ENCODE measurements at places on chromosomes 2 and 18.

- DNase-seq = no peak
Observed at GRCh38 chr18:10195529-10195928, 258.9 kb upstream of the APCDD1 start.

- no peak for DNase-seq
Observed at GRCh38 chr2:238523158-238524110, 96.7 kb downstream of the ASB1 start.

DNA sequence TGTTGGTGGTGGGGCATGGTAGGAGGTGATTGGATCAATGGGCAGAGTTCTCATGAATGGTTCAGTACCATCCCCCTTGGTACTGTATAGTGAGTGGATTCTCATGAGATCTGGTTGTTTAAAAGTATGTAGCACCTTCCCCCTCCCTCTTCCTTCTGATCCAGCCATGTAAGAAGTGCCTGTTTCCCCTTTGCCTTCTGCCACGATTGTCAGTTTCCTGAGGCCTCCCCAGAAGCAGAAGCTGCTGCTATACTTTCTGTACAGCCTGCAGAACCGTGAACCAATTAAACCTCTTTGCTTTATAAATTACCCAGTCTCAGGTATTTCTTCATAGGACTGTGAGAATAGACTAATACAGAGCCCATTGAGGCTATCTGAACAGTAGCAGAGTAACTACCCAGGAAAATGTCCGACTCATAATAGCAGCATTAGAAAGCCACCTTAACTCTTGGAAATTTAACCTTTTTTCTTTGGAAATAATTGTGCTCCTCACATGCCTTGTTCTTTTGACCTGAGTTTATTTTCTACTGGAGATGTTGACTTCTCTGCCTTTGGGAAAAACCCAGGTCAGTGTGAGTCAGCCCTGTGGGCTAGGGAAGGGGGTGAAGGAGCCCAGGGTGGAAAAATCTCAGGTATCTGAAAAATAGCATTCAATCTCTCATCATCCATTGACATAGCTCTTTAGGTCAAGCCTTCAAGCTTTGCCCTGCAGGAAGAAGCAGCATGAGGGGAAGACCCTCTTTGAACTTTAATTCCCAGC, 18.1 kb downstream of the CYP1B1 start:
- no peak for DNase-seq

GRCh38 chr2:70799706-70800105, 9.3 kb upstream of the FIGLA start:
- no peak for DNase-seq

GRCh38 chr18:7626922-7627440, 59.9 kb downstream of the PTPRM start:
- no peak for DNase-seq

DNA sequence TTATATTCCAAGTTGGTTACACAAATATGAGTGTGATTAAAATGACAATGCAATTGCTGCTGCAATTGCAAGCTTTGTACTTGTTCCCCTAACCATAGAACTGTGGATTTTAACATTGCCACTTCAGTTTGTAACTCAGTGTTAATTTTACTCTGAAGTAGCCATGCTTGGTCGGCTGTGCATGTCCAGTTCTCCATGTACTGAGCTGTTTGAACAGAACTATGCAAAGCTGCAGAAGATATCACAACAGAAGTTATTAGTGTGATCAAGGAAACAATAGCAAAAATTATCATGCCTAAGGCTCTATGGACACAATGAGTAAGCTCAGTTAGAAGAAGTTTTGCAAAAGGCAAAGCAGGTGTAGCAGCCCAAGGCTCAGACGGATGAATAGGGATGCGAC, 45.3 kb downstream of the CXCR4 start:
- DNase-seq = no peak

DNA sequence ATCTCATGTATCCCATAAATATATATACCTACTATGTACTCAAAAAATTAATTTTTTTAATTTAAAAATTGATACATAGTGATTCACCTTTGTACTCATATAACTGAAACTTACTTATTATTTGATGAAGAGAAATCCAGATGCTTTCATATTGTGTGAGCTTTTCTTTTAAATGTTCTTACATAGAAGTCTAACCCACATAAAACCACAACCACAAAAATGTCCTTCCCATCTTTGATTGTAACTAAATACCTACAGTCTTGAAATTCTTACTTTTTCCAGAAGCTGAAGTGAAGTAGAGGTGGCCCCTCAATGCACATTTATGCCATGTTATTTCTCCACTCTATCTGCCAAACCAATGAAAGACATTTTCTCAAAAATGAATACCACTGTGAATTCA, 117.9 kb upstream of the COL5A2 start:
- DNase-seq = no peak

- no peak for DNase-seq
Observed at GRCh38 chr2:204046145-204046544, 109.6 kb downstream of the ICOS start.

DNA sequence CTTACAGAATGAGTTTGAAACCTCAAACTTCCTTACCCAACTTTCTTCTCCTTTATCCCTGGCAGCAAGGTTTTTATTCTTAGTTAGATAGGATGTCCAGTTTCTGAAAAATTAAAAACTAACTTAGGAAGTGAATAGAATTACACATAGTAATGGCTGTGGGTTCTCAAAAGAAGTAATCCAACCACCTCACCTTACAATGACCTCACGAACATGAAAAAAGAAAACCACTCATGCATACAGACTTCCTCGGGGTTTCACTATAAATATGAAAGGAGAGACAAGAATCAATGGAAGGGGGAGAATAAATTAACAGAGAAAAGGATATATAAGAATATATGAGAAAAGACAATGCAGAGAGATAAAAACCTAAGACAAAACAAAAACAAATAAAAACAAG, 1044.3 kb upstream of the KLHL29 start:
- DNase-seq = no peak

GRCh38 chr2:237631007-237631785, 3.8 kb downstream of the LRRFIP1 start:
- DNase-seq = no peak

GRCh38 chr18:68181956-68182355, 533.0 kb downstream of the TMX3 start:
- DNase-seq = no peak

- DNase-seq = no peak
Observed at GRCh38 chr2:29361231-29361630, 246.0 kb downstream of the CLIP4 start.

GRCh38 chr2:67846370-67847070, 216.3 kb downstream of the C1D start:
- peak; percentile 92 for DNase-seq

- DNase-seq = no peak
Observed at GRCh38 chr18:35691625-35692024, 110.1 kb downstream of the GALNT1 start.

DNA sequence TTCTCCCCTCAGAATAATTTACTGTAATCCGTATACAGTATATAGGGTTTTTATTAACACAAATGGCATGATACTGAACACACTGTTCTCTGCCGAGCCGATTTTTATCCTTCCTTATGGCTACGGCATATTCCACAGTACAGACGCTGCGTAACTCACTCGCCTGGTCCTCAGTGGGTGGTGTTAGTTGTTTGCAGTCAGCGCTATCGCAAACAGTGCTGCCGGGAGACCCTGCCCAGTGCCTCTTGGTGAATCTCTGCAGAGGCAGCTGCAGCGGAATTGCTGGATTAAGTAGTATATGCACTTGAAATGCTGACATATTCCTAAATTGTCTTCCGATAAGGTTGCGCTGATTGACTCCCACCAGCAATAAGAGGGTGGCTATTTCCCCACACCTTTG, 73.9 kb downstream of the MARCO start:
- DNase-seq = no peak

DNA sequence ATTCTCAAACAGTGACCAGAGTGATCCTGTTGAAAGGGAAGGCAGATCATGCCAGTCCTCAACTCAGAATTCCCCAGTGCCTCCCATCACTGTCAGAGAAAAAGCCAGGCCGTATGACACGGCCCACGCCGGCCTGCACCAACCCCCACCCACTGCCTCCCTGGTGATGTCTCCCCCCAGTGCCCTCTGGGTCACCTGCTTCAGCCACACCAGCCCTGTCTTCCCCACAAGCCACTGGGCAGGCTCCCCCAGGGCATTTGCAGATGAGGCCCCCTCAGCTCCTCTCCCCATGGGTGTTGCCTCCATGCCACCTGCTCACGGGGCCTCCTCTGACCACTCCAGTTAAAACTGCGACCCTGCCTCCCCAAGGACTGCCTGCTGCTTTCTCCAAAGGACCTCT, 169.8 kb downstream of the SH3RF3 start:
- DNase-seq = no peak

- no peak for DNase-seq
Observed at GRCh38 chr2:68287580-68288441, 31.9 kb downstream of the CNRIP1 start.

DNA sequence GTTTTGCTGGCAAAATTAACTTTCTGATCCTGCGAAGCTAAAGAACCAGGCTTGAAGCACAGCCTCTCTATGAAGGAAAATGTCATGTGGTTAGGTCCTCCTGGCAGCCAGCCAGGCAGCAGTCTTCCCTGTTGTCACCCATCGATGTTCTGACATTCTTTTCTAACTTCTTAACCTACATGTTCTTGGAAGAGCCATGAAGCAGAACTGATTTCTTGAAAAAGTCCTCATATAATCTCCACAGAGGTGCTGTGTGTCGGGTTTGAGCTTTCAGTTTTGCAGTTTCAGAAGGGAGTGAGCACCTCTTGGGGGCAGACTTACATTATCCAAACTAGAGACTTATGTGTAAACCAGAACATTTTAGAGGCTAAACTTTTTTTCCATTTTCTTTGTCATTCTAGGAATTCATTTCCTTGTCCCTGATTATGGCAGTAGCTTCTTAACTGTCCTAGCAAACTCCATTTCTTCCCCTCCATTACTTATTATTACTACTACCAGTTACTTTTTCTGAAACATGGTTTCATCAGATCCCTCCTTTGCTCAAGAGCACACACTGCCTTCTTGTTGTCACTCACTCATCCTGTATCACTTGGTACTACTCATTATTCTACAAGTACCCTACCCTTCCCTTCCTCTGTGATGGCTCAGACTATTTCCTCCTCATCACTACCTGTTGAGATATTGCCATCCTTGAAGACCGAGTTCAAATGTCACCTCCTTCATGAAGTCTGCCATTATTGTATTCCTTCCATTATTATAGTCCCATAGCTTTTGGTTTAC, 31.1 kb downstream of the DOK1 start:
- no peak for DNase-seq

DNA sequence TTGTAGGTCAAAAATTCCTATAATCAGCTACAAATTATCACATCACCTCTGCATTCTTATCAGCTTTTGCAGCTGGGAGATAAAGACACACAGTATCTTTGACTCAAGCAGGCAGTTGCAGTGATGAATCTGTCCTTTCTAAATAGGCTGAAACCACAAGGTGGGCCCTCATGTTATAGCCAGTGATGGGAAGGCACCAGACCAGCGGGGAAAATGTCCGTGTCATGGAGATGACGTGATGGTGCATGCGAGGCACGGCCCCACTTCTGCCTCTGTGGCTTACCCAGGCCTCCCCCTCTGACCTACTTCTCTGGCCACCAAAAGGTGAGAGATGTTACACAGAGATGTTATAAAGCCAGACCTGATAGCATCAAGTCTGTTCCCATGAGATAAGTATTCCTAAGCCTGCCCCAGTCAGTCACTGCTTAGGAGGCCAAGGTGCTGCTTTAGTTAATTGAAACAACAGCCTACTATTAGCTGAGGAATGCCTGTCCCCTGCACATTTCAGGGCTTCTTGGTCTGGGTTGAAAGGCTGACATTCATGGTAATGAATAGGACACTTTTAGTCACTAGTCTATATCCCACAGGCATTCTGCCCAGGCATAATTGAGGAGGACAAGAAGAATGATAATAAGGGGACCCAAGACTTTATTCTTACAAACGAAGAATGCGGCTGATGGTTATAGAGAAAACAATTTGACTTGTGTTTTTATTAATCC, 327.9 kb downstream of the LPIN1 start:
- no peak for DNase-seq

GRCh38 chr18:58493516-58494253, 135.2 kb downstream of the ALPK2 start:
- DNase-seq = peak; percentile 18

DNA sequence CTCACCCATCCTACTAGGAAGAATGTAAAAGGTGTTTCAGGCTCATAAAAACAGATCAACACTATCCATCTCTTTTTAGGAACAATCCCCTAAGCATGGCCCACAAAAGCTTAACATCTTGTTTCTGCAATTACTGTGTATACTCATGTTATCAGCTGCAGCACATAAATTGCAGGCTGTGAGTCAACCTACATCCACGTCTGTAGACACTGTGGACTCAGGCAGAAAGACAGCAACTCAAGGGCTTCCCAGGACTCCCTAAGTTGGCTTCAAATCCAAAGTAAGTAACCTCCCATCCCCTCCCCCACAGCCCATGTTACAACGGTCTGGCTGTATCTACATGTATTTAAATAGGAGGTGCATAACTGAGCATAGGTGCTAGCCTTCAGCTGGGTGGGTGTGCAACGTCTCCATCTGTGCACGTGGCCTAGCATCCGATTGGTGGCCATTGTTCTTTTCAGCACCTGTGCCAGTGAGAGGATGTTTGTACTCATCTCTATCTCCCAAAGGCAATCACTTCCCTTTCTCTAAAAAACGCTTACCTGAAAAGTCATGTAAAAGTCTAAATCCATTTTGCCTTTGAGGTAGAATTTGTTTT, 30.1 kb downstream of the UXS1 start:
- DNase-seq = no peak

DNA sequence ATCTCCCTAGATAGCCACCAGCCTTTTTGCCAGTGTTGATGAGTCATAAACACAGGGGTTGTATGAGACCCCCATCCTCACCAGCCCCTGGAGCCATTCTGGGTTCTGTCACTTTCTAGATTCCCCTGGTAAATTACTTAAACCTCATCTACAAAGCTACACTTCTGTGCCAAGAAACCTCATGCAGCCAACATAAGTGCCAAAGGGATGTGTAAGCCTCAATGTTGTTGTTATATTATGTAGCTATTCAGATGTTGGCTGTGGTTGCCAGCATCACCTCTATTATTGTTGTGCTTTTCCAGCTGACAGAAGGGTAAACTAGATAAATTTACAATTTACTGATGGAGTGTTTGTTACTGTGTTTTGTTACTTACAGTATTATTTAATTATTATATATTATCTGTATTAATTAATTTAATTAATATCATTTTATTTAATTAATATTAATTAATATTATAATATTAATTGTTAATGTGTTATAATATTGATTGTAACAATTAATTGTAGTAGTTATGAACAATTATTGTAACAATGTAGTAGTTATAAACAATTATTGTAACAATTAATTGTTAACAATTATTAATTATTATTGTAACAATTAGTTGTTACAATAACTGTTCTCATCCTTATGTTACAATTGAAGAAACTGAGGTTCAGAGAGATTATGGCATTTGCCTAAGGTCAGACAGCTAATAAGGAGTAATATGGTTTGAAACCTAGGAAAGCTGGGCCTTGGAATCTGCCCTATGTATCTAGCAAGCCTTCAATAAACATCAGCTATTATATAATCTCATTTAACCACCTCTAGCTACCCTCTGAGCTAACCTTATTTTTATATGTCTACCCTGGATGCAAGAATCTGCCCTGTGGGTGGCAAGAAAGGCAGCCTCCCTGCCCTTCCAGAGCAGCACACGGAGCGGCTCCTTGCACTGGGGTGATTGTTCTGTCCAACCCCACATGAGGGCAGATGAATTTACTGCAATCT, 36.1 kb downstream of the PSTPIP2 start:
- DNase-seq = no peak

Measured in glomerular endothelial cell (primary cell).